ENCODE measurements at places on chromosomes 1 and 21.

DNA sequence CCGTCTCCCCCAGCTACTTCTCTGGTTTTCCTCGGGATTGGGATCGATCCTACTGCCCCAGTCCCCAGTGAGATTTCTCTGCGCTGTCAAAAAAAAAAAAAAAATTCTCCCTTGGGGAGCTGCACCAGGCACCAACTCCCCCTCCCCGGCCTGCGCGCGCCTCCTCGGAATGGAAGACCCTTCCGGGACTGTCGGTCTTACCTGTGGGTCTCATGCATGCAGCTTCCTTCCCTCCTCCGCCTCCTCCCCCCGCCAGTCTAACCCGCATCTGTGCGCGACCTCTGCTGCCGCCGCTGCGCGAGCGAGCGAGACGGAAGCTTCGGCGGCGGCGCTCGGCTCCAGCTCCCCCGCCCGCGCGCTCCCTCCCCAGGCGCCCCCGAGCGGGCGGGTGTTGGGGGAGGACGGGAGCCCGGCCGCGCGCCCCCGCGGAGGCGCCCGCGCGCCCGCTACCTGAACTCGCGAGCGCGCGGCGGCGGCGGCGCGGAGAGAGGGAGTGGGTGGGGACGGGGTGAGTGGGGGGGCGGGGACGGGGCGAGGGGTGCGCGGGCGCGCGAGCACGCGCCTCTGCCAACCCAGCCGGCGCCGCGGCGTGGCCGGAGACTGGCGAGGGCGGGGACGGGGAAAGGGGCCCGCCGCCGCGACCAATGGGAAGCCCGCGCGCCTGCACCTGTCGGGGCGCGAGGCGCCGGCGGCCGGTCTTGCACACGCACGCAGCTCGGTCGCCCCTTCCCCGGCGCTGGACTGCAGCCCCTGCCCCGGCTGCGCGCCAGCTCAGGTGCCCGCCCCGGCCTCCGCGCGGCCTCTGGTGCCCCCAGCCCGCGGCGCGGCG, at the start of gene SUSD4:
Gene SUSD4, minus strand, starts transcription at position 321 of the 829 bp plus-strand sequence. CDS start 751 bp downstream, outside the sequence.
- ATAC-seq: peak; percentile 55

- ATAC-seq: no peak
Observed at GRCh38 chr1:30638086-30638485, 85.3 kb downstream of the MATN1 start.

GRCh38 chr1:11610629-11611180, 43.5 kb downstream of the FBXO2 start:
- ATAC-seq: no peak

DNA sequence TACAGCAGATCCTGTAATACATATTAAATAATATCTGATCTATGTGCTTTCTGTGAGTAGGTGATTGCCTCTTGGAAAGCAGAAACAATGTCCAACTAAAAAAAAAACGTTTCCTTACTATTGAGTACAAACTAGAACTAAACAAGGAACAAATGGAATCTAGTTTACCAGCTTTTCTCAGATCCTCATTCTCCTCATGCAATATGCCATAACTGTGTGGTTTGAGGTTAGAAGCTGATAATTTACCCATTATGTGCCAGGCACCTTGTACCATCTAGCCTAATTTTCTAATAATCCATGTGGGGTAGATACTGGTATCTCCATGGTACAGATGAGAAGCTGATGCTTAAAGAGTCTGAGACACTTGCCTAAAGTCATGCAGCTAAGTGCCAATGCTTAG, 154.7 kb downstream of the PTGER3 start:
- ATAC-seq: no peak

- ATAC-seq: no peak
Observed at GRCh38 chr1:29832936-29833335, 596.6 kb downstream of the PTPRU start.

GRCh38 chr1:107357376-107357775, 216.5 kb downstream of the NTNG1 start:
- no peak for ATAC-seq

DNA sequence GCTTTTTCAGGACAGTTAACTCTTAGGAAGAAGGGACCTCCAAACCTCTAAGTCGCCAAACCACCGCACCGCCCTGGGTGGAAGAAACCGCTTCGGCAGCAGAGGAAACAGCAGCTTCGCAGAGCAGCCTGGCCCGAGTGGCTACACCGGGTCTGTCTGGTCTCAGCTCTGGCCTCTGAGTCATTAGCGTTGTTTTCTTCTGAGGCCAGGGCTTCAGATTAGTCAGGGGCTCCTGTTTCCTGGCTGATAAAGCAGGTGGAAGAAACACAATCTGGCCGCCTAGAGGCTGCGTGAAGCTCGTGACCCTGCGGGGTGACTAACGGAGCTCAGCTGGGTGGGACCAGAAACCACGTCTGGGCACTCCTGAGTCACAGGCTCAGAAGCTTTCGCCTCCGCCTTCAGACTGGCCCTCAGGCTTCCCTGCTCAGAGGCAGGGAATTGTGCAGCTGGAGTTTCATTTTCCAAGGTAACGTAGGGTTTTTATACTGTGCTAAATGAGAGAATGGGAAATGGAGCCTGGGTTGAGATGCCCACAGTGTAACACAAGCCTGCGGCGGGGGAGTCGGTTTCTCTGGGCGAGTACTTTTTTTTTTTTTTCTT, 44.9 kb downstream of the CHAF1B start:
- peak; percentile 97 for ATAC-seq

DNA sequence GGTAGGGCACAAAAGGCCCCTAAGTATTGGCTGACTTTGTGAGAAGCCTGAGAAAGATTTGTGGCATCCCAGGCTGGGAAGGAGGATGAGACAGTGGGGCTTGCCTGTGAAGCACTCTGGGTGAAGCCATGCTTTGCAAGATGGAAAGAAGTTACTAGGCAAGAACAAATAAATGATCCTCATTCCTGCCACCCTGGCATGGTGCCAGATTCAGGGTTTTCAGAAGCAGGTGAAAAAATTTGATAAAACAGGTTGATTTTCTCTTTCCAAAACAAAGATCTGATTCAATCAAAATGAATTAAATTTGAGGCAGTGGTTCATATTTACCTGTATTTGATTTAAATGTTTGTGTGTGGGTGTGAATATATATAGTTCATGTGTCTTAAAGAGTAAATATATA, 386.9 kb upstream of the PROX1 start:
- ATAC-seq: no peak

DNA sequence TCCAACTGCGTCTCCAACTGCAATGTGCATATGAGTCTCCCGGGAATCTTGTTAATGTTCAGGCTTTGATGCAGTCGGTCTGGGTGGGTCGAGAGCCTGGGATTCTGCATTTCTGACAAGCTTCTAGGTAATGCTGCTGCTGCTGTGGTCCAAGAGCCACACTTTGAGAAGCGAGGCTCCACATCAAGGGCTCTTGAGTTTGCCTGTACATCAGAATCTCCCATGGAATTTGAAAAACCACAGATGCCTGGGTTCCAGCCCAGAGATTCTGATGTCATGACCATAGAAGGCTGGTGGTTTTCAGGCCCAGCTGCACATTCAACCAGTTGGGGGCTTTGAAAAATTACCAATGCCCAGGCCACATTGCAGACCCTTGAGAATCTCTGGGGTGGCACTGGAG, 93.9 kb upstream of the TARDBP start:
- ATAC-seq: peak; percentile 74

DNA sequence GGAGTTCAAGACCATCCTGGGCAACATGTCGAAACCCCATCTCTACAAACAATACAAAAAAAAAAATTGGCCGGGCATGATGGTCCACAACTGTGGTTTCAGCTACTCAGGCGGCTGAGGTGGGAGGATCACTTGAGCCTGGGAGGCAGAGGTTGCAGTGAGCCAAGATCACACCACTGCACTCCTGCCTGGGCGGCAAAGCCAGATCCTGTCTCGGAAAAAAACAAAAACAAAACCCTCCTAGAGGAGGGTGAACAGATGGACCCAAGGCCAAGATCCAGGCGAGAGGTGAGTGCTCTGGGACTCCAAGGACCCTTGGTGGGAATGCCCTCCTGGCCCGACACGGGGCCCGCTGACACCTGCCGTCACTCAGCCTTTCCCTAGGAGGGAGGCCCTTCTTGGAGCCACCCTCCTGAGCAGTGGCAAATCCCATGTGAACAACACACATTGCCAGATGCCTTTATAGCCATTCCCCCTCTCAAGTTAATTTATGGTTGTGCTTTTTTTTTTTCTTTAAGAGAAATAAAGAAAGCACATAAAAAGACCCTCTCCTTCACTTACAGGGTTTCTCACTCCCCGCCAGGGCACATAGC, 380 bp downstream of the TFF2 start:
- ATAC-seq: no peak

GRCh38 chr1:165887877-165888551, 60.6 kb downstream of the UCK2 start:
- no peak for ATAC-seq

GRCh38 chr1:92858564-92859399, 26.9 kb downstream of the RPL5 start:
- ATAC-seq: peak; percentile 89

- ATAC-seq: no peak
Observed at GRCh38 chr1:159228554-159228953, 23.9 kb downstream of the ACKR1 start.

- ATAC-seq: no peak
Observed at GRCh38 chr1:164759144-164759920, 200.3 kb downstream of the PBX1 start.

DNA sequence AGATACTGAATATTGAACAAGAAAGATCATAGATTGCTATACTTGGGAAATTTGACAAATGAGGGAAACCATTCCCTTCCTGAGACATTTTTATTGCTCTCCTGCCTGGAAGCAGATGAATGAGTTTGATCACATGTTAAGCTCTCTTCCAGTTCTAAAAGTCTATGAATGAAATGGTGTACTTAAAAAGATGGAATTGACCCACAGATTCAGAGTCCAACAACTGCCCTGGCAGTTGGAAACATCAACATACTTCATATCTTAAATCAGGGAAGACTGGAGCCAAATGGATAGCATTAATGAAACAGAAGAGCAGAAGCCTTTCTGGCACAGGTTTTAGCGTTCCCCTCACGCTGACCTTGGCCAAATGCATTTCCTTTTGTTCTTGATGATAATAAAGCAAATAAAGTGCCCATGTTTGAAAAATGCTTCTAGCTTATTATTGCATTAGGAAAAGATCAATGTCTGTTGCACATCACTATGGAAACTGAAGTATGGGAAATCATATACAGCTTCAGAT, 142.6 kb downstream of the ESRRG start:
- peak; percentile 81 for ATAC-seq

- peak; percentile 80 for ATAC-seq
Observed at GRCh38 chr1:186113461-186113860, 261.6 kb downstream of the TPR start.

- no peak for ATAC-seq
Observed at GRCh38 chr1:118650107-118650807, 337.9 kb downstream of the TBX15 start.

- ATAC-seq: no peak
Observed at GRCh38 chr1:39472826-39473225, 18.6 kb upstream of the BMP8A start.

DNA sequence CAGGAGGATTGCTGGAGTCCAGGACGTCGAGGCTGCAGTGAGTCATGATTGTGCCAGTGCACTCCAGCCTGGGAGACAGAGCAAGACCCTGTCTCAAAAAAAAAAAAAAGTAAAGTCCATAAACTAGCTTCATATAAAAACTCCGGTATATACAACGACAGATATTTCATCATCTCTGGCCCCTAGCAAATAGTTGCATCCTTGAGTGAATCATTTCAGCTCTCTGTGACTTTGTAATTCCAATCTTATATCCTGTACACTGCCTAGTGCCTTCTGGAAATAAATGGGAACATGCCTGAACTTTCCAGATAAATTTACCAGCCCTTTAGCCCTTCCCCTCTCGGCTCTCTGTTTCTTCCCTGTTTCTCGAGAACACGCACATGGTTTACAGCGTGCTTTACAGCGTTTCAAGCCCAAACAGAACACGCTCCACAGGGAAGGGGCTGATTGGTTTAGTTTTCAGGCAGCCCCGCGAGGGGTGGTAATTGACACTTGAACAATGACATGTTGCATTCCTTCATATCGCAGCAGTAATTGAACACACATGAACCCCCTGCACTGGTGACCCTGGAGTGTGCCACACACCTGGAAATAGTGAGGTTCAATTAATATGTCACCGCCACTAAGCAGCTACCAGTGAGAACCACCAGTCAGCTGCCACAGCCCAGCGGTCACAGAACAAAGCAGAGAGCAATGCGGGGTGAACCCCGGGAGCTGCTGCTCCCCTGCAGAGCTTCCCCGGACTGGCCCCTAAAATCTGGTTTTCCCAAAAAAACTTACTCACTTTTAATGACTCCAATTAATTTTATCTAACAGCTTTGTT, 35.7 kb upstream of the SIM2 start:
- ATAC-seq: no peak

DNA sequence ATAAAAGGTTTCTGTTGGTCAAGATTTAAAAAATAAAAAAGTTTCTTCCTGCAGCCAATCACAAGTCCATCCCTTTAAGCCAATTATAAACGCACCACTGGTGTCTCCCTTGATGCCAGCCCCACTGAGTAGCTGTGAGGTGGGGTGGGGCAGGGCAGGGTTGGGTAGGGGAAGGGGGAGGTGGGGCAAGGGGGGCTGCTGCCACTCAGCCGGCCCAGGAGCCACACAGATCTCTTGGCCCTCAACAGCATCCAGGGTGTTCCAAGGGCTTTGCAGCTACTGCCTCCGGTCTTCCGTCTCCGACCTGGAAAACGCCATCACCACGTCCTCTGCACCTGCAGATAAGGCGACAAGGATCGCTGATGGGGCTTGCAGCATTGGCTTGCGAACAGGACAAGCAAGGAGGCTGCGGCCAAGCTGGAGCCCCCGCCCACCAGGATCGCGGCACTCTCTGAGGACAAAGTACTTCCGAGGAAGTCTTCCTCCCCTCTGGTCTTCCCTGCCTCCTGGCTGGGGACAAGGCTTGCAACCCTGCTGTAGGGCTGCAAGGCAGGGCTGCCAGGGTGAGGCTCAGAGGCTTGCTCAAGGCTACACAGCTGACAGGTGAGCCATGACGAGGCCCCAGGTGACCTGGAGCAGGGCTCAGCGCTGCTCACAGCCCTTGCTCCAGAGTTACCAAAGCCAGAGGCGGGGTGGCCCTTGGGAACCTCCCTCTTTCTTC, 26.8 kb upstream of the CLSTN1 start:
- no peak for ATAC-seq

DNA sequence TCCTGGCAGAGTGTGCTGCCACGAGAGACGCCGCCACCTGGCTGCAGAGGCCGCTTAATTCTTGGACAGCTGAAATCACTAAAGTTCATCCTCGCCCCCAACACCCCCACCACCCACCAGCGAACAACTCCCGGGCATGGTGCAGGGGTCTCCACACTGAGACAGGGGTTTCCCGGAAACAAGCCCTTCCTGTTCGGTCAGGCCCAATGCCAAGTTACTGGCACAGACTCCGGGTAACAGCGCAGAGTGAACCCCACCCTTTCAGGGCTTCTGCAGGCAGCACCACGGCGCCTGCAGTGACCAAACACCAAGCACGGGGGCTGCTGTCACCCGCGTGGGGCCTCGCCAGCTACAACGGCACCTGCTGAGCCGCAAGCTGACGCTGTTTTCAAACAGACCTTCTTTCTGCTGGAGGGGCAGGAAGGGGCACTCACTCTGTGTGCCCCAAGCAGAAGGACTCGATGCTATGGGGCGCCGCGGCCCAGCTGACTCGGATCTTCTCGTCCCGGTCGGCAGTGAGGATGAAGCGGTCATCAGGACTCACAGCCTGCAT, 17.4 kb downstream of the WDR4 start:
- ATAC-seq: no peak
